ENCODE measurements at places on chromosomes 6 and 20.

- DNase-seq: no peak
These were observed 95.9 kb upstream of the SSTR4 start for GRCh38 chr20:22939181-22939580.

- DNase-seq: no peak
These were observed 920 bp upstream of the WTAP start for GRCh38 chr6:159726255-159726917.

DNA sequence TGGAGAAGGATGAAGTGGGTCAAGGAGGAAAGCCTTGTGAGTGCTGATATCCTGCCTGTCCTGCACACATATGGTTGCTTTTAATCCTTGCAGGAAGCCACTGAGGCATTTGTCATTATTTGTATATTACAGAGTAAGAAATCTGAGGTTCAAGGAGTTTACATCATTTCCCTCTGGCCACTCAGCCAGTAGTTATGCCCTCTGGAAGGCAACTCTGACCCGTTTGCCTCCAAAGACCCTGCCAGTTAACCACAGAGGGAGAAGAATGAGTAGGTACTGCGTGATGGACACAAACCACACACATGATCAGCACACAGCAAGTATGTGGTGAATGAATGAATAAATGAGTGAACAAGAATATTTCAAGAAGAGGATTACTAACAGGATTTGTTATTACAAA lies 7.9 kb upstream of the FAM210B start:
- no peak for DNase-seq

GRCh38 chr20:2379511-2380229 lies 1.0 kb upstream of the TGM6 start:
- no peak for DNase-seq

- DNase-seq: no peak
These were observed 237.0 kb upstream of the TAB2 start for GRCh38 chr6:149080511-149080910.

- no peak for DNase-seq
These were observed 170.9 kb downstream of the UBE3D start for GRCh38 chr6:82894653-82895259.

- DNase-seq: no peak
These were observed 2.8 kb upstream of the VSX1 start for GRCh38 chr20:25084626-25085187.

GRCh38 chr20:38722683-38723016 lies 1.6 kb upstream of the SLC32A1 start:
- DNase-seq: no peak

GRCh38 chr6:72324591-72324990 lies 297.3 kb upstream of the KCNQ5 start:
- no peak for DNase-seq

- DNase-seq: no peak
These were observed 6.1 kb upstream of the IFT52 start for GRCh38 chr20:43584448-43585136.

- no peak for DNase-seq
These were observed 21.2 kb upstream of the BHLHE23 start for GRCh38 chr20:63027922-63028389.

DNA sequence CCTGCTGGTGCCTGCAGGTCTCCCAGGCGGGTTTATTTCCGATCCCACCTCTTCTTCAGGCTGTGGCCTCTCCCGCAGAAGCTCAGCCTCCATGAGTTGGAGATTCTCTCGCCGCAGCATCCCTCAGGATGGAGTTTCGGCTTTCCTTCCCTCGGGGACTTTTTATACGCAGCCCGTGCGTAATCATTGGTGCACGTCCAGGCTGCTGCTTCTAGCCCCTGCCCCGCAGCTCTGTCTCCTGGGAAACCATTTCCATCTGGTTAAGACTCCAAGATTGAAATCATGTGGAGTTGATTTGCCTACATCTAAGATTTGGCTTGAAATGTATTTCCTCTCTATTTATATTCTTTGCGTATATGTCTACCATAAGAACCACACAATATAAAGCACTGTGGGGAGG lies 46.7 kb upstream of the CARMIL1 start:
- no peak for DNase-seq
